ENCODE measurements at places on chromosomes 16 and 17.
A peak's percentile ranks its signal among the peaks of the same experiment; 100 is the strongest.

DNA sequence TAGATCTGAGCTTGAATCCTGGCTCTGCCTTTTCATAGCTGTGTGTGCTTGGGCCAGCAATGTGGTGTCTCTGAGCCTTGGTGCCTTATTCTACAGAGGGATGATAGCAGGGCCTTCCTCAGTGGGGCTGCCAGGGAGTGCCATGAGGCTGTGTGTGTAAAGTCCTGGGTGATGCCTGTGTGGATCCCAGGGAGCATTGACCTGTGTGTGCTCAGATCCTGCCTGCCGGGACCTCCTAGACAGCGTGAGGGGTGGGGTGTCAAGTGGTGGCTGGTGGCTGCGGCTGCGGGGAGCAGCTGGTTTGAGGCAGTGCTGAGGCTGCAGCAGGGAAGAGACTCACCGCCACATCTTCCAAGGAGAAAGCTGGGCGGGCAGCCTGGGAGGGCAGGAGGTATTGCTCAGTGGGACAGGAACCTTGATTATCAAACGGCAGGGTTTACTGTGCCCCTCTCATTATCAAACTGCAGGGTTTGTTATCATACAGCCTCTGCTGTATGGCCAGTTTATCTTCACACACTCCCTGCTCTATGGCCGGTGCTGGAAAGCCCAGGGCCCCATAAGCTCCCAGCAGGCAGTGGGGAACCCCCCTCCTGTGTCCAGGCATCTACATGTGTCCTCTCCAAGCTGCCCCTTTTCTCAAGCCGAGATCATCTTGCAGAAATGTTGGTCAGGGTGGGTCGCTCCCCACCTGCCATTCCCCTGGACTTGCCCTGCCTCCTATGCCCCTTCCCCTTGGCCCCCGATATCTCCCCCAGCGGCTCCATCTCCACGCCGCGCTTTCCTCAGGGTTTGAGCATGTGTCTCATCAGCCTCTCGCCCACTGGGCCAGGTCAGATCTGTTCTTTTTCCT lies 3.1 kb upstream of the ADCY7 start:
- DNase-seq, result no peak

- no peak for DNase-seq
Observed at GRCh38 chr16:85561248-85562092, 51.7 kb upstream of the GSE1 start.

DNA sequence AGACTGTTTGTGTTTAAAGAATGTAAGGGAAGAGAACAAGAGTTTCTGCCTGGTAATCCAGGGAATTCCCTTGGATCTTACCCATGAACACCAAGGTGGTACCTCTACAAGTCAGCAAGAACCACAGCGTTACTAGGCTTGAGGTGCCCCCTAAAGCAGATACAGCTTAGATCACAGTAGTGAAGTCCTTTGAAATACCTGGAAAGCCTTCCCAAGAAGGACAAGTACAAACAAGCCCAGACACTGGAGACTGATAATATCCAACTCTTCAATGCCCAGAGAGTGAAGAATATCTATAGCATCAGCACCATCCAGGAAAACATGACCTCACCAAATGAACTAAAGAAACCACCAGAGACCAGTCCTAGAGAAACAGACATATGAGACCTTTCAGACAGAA lies 3.8 kb upstream of the APPBP2 start:
- DNase-seq, result no peak

- no peak for DNase-seq
Observed at GRCh38 chr17:77528516-77529327, 388.0 kb downstream of the SEC14L1 start.

- peak; percentile 8 for DNase-seq
Observed at GRCh38 chr17:79048826-79049755, 25.1 kb downstream of the C1QTNF1 start.

GRCh38 chr17:47621293-47622179 lies 28.2 kb upstream of the KPNB1 start:
- no peak for DNase-seq

DNA sequence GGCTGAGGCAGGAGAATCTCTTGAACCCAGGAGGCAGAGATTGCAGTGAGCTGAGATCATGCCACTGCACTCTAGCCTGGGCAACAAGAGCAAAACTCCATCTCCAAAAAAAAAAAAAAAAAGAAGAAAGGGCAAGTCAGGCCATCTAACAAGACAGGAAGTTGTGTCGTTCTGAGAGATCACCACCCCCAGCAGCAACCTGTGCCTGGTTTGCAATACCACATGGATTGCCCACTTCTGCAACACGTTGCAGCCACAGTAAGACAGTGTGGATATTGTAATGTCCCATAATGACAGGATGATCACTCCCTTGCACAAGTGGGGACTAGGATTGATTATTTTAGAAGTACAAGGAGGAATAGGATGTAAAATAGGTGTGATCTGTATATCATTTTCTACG lies 3.4 kb upstream of the KRTAP2-4 start:
- no peak for DNase-seq

GRCh38 chr17:77634710-77635109 lies 323.8 kb upstream of the TNRC6C start:
- DNase-seq, result peak; percentile 77

- no peak for DNase-seq
Observed at GRCh38 chr17:5610956-5611355, 26.6 kb upstream of the NLRP1 start.

GRCh38 chr17:4180791-4181190 lies 37.8 kb downstream of the CYB5D2 start:
- DNase-seq, result no peak

GRCh38 chr16:15672514-15673167 lies 22.6 kb downstream of the NDE1 start:
- no peak for DNase-seq

- no peak for DNase-seq
Observed at GRCh38 chr16:58196898-58197313, 1.0 kb downstream of the CSNK2A2 start.

DNA sequence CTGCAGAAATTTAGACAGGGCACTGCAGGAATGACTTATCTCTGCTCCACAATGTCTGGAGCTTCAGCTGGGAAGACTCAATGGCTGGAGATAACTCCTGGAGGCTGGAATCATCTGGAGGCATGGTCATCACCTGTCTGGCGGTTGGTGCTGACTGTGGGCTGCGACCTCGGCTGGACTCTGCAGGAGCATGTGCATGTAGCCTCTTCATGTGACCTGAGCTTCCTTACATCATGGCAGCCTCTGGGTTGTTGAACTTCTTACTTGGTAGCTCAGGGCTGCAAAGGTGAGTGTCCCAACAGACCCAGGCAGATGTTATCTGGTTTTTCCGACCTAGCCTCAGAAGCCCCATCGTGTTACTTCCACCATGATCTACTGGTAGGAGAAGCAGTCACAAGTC lies 188.2 kb upstream of the RPL38 start:
- DNase-seq, result no peak

Data from GM10248 (cell line).